ENCODE measurements at places on chromosomes 11 and 22.
A peak's percentile ranks its signal among the peaks of the same experiment; 100 is the strongest.

DNA sequence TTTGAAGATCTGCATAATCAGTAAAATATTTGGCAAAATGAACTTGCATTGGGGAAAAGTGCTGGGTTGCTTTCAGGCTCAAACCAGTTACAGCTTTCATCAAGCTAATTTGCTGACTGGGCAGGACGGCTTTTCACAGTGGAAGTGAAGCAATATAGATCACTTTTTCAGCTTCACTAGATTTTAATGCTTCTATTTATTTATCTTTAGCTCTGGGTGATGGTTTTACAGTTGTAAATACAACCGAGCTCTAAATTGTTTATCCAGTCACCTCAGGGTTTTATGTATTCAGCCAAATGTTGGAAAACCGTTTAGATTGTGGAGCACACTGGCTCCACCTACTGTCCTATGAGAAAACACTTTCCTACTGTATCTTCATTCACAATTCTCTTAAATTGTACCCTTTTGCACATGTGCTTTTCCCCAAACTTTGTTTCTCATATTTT, 58.2 kb downstream of the ACER3 start:
- DNase-seq = no peak

DNA sequence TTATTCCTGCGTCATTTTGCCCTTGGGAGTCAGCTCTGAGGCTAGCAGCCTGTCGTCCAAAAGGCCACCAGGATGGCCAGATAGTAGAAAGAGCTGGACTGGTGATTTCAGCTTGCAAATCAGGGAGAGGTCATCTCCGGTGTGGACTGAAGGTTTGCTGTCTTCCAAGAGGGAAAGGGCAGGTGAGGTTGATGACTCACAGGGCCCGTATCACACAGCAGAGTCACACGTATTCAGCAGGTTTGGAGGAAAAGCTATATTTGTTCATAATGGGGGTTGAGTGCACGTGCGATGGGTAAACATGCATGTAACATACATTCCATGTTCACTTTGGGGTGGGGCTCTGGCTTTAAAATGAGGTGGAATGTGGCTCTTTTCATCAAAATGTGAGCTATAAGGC, 25.6 kb downstream of the MRPL21 start:
- DNase-seq = no peak

DNA sequence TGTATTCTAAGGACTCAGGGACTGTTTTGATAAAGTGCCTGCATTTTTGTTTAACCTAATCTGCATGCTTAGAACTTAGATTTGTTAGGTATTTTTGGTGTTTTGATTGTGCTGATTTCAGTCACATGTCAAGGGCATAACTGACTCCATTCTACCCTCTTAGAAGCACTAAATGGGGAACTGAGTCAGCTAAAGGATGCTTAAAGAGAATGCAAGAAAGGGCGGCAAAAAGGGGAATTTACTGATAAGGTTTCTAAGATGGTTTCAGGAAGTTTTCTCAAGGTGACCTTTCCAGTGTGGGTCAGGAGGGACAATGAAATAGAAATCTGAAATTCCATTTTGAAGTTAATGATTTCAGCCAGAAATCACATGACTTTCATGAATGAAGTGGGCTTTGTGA, 43.0 kb downstream of the MMP20 start:
- DNase-seq = no peak

- peak; percentile 46 for DNase-seq
These were observed 13.5 kb upstream of the INSC start for GRCh38 chr11:15101072-15101709.

DNA sequence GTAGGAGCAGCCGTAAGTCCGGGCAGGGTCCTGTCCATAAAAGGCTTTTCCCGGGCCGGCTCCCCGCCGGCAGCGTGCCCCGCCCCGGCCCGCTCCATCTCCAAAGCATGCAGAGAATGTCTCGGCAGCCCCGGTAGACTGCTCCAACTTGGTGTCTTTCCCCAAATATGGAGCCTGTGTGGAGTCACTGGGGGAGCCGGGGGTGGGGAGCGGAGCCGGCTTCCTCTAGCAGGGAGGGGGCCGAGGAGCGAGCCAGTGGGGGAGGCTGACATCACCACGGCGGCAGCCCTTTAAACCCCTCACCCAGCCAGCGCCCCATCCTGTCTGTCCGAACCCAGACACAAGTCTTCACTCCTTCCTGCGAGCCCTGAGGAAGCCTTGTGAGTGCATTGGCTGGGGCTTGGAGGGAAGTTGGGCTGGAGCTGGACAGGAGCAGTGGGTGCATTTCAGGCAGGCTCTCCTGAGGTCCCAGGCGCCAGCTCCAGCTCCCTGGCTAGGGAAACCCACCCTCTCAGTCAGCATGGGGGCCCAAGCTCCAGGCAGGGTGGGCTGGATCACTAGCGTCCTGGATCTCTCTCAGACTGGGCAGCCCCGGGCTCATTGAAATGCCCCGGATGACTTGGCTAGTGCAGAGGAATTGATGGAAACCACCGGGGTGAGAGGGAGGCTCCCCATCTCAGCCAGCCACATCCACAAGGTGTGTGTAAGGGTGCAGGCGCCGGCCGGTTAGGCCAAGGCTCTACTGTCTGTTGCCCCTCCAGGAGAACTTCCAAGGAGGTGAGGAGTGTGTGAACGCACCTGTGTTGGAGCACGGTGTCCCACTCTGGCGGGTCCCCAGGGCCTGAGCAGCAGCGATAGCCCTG, at the start of gene TAGLN:
Gene TAGLN, plus strand, starts transcription at position 318 of the 863 bp plus-strand sequence. CDS start 3,644 bp downstream, outside the sequence.
- DNase-seq = no peak

DNA sequence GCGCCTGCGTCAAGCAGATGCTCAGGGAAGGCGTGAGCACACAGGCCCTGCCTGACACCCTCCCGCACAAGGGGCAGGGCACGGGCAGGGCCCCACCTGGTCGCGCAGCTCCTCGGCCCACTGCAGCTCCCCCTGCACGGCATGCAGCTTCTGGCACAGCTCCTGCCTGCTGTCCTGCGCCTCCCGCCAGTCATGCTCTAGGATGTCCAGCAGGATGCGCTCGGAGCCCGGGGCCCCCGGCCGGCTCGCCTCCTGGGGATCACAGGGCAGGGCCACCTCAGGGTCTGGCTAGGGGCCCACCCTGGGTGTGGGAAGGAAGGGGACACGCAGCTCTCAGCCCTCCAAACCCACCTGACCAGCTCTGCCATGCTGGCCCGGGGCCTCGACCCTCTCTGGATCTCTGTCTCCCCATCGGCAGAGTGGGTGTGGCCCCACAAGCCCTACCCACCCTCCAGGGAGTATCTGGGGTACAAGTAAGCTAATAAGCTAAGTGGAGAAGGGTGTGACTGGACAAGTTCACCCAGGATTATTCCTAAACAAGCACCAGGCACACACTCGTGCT, 10.7 kb downstream of the CARD10 start:
- DNase-seq = no peak

- no peak for DNase-seq
These were observed 194.6 kb downstream of the DDX10 start for GRCh38 chr11:108859510-108859909.

GRCh38 chr11:71062199-71062598, 190.2 kb downstream of the SHANK2 start:
- DNase-seq = no peak

DNA sequence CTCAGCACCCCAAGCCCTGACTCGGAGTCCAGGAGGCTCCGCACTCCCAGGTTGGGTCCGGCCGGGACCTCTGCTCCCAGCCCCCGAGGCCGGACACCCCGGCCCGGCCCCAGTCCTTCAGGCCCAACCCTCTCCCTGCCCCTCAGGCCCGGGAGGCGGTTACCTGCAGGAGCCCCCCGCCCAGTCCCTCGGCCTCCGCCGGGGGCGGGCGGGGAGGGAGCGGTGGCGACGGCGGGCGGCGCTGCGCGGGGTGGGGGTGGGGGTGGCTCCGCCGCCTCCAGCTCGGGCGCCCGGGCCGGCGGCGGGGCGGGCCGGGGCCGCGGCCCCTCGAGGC, 310 bp downstream of the TCF20 start:
- DNase-seq = no peak
